ENCODE measurements at places on chromosomes 7 and 10.

DNA sequence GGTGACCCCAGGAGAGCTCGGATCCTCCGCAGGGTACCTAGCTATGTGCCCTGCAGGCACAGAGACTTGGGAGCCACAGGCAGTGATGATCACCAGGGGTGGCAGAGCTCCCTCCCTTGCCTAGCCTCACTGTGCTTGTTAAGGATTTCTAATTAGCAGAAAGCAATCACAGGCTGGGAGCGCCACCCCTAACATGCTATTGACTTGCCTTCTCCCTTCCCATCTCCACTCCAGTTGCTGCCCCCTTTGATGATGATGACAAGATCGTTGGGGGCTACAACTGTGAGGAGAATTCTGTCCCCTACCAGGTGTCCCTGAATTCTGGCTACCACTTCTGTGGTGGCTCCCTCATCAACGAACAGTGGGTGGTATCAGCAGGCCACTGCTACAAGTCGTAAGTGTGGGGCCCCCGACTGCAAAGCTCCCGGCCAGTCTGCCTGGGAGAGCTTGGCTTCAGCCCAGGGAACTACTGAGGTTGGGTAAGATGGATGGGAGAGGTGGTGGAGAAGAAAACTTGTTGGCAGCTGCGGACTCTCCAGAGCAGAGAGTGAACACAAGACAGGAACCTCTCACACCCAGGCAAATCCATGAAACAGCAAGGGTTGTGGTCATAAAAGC lies 1.2 kb downstream of the PRSS1 start:
- no peak for DNase-seq

DNA sequence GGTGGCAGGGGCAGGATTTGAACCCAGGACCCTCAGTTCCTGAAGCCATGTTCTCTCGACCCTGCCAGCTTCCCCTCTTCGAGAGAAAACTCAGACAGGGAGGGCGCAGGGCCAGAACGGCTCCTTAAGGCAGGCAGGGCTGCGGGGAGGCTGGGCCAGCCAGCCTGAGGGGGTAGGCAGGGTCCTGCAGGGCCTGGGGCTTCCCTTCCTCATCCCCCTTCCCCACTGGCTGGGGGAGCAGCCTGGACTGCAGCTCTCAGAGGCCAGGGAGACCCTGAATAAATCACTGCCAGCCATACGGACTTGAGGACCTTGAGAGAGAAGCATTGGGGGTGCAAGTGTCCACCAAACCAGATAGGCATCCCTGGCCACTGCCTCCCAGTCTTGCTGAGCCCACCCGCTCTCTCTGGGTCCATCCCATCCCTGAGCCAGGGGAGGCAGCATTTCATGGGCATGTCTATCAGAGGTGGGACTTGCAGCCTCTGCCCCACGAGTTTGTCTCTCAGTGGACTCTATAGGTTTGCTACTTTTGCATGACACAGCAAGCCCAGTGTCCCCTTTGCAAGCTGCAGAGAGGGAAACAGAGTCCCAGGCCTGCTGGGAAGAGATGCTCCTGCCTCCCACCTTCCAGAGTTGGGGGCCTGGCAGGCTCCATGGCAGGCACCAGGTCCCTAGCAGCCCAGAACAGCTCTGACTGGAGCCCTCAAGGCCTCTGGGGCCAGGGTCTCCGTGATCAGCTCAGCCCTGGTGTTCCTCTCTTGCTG lies 70.9 kb downstream of the MYL10 start:
- DNase-seq, result no peak

- DNase-seq, result no peak
These were observed 510.9 kb upstream of the FOXK1 start for GRCh38 chr7:4170997-4171786.

DNA sequence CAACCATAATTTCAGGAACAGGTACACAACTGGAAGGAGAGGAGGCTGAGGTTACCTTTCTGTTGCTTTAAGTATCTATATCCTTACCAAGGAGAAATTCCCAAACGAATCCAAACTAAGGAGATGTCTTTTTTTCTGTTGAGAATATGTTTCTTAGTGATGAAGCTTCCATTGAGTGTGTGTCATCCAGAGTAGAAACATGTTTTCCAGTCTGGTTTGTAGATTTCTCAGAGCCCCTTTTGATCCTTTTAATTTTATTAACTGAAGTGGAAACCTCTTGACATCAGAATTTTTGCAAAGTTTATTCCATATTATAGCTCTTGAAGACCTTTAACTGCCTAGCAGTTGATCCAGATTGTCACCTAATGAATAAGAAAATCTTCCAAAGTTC lies 207.1 kb upstream of the FERD3L start:
- no peak for DNase-seq

DNA sequence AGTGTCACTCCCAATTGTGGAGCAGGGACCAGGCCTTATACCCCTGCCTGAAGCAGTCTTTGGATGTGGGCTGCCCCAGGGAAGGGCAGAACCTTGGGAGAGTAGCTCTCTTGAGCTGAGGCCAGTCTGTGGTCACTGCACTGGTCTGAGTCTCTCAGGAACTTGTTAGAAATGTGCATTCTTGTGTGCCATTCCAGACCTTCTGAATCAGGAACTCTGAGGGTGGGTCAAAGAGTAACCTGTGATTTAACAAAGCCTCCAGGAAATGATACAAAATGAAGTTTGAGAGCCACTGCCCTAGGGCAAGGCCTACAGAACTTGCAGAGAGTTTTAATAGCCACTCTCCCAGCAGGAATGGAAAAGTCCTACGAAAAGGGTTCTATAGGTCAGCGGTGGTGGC lies 68.1 kb downstream of the LYZL1 start:
- no peak for DNase-seq

- DNase-seq, result no peak
These were observed 123.1 kb upstream of the PITRM1 start for GRCh38 chr10:3295582-3296151.

DNA sequence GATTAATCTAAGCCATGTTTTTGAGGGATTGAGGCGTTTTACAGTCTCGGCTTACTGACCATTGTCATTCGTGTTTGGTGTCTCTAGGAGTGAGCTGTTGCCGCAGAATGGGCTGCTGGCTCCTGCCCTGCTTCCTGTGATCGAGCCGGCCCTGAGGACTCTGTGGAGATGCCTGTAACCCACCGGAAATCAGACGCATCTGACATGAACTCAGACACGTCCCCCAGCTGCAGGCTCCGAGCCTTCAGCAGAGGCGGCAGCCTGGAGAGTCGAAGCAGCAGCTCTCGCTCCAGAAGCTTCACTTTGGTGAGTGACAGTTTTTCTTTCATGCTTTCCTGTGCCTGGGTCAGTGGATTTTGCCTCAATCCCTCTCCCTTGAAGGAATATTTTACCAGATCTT lies 28.8 kb downstream of the PROSER2 start:
- DNase-seq, result no peak

DNA sequence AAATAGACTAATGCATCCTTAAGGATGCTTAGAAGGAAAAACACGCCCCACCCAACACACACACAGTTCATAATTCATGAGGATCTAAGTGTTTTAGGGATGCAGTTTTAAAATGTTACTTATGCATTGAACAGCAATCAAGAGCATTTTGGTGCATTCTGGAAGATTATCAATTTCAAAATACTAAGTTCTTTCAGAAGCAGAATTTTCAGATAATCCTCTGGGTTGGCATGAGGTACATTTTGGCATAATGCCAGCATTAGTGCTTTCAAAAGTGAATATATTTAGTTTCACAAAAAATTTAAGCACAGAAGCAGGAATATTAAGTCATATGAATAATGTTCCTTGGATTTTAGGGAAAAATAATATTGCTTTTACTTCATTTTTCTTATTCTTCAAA lies 937.1 kb downstream of the REEP3 start:
- no peak for DNase-seq

DNA sequence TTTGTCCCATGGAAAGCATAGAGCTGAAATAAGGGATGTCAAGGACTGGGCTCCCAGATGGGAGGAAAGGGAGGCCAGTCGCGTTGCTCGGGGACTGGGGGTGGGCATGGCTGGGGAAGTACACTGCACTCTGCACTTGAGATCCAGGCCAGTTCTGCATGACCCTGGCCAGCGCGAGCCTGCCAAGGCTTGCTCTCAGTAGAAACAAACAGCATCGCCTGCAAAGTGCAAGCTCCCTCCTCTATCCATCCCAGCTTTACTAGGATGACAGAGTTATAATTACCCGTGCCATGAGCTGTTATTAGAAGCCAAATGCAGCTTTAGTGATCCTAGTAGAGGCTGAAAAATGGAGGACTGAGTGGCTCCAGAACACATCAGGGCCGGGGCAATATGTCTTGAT lies 43.9 kb upstream of the PDCD4 start:
- no peak for DNase-seq

DNA sequence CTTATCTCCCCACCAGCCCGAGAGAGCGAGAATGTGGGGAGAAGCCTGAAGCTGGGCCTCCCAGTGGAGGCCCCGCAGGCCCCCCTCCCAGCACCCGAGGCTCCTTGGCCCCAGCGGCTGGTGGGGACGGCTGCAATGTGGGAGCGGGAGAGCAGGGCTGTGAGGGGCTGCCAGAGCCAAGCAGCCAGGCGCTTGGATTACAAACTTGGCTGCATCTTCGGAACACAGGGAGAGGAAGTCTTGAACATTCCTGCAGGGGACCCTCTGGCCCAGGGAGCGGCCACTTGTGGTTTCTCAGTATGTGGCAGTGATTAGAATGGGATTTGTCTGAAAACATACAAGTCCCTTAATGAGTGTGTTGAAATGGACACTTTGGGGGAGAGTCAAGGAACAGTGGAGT lies 23.2 kb downstream of the ELN start:
- DNase-seq, result no peak
